ENCODE measurements at places on chromosomes 13 and 19.

GRCh38 chr13:19117913-19118739 lies 63.5 kb downstream of the TUBA3C start:
- DNase-seq, result no peak

GRCh38 chr19:45526143-45526542 lies 18.9 kb downstream of the VASP start:
- DNase-seq, result peak; percentile 78

GRCh38 chr13:25214491-25215252 lies 42.6 kb upstream of the AMER2 start:
- DNase-seq, result peak; percentile 29

DNA sequence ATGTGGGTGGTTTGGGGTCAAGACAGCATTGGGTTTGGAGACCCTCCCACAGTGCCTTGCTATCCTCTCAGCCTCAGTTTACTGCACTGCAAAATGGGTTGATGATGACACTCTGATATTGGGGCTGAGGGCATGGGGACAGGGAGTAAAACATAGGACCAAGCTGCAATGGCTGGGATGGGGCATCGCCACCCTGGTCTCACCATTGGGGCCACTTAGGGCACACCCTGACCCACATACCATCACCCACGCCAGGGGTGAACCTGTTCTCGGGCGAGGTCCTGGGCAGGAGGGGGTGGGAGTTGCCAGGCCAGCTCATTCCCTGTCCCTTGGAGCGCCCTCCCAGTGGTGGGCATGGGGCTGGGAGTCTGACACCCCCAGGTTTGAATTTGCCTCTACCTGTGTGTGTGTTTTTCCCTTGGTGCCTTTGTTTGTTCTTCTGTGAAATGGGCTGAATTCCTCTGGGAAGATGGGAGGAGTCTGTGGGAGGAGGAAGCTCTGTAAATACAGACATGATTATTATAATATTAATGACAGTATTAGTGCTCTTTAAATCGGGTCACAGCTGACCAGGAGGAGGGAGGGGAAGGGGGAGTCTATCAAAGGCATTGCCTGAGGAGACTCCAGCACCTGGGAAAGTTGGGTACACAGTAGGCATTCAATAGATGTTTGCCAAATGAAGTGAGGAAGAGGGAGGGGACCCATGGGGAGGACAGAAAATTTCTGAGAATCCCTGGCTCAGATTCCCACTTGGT lies 2.2 kb upstream of the FCHO1 start:
- no peak for DNase-seq

DNA sequence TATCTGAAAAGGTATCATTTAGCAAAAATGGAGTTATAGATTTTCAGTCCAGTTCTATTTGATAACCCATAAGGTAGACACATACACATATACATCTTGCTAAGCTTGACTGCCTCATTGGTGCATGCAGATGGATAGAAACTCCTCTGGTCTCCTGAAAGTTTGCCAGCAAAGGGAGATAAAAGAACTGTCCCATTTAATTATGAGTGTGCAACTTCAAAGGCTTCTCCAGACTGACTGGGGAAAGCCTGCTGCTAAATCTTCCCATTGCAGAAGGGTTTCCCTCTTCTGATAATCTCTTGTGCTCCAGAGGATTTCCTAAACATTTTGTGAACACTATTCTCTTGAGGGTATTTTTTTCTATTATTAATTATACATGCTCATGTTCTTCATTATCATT lies 131.9 kb downstream of the ITGBL1 start:
- DNase-seq, result no peak

GRCh38 chr19:15374796-15375440 lies 4.7 kb downstream of the AKAP8 start:
- no peak for DNase-seq

DNA sequence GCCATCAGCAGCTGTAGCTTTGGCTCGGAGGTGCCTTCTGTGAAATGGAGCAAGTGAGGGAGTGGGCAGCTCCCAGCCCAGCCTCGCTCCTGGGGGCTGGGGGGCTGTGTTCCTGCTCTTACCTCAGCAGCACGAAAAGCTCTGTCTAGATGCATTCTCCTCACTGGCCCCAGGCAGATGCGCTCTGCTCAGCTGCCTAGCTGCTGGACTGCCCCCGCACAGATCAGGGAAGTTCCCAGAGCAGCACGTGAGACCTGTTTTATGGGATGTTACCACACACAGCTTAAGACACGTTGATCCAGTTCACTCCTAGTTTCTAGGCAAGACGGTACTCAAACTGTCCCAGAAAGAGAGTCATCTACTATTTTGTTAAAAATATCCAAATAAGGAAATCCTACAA lies 13.6 kb downstream of the LCP1 start:
- DNase-seq, result peak; percentile 18

DNA sequence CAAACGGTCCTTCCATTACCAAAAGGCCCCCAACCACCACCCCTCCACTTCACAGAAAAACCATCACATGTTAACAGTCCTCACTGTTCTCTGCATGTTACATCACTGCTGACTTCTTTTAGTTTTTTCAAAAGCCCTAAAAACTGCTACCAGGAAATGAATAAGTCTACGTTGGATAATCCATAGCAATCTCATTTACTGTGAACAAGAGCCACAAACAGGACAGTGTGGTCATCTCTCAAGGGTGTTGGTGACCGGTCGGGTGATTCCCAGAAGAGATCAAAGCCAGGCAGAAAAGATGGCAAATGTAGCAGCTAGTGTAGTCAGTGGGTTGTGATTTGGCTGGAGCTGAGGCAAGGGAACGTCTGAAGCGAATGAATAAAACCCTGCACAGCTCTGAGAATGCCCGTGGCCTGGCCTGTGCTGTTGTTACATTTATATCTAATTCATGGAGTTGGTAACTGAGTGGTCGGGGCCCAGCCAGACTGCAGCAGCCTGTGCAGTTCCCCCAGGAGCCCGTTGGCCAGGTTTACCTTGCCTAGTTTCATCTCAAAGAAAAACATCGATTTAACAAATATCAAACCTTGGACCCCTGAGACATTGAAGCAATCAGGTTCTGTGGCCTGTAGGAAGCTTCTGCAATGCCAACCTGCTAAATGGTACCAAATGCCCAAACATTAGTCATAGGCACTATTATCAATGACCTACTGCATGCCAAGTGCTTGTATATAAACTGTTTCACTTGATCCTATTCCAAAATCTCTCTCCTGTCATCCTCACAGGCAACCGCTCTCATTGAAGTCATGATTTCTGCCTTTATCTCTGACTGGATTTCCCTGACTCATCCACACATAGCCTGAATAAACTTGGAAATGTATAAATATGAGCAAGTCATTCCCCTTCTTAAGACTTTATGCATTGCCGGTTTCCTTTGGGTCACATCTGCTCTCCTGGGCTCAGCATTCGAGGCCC lies 153.8 kb upstream of the SERP2 start:
- DNase-seq, result peak; percentile 33

DNA sequence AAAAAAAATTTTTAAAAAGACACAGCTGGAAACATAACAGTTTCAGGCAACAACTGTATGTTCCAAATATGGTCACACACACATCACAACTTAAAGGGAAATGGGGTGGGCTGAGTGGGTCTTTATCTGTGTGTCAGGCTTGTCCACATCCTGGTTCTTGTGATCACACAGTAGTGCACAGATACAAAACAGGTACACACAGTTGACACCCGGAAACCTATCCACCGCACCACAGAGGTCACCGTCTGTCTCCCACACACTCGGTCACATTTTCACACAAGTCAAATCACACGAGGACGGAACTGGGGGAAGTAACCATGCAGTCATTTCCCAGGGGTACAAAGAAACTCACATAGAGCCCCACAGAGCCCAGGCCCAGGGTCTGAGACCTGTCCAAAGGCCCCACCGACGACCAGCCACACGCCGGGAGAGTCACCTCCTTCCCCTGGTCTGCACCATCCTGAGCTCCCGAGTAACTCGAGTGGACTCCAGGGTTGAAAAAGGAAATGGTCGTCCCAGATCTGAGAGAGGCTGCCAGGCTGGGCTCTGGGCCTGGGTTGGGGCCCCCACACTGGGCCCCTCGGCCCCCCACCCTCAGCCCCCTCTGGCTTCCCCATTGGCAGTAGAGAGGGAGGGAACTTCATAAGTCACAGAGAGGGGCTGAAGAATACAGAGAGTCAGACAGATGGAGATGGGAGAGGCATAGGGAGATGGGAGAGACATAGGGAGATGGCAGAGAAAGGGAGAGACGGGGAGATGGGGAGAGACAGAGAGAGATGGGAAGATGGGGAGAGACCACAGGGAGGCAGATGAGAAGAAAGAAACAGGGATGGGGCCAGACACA lies 1.3 kb upstream of the PPAN start:
- no peak for DNase-seq
